ENCODE measurements at places on chromosomes 6 and 20.

GRCh38 chr20:36969478-36970186, 18.1 kb upstream of the SAMHD1 start:
- DNase-seq, result no peak

DNA sequence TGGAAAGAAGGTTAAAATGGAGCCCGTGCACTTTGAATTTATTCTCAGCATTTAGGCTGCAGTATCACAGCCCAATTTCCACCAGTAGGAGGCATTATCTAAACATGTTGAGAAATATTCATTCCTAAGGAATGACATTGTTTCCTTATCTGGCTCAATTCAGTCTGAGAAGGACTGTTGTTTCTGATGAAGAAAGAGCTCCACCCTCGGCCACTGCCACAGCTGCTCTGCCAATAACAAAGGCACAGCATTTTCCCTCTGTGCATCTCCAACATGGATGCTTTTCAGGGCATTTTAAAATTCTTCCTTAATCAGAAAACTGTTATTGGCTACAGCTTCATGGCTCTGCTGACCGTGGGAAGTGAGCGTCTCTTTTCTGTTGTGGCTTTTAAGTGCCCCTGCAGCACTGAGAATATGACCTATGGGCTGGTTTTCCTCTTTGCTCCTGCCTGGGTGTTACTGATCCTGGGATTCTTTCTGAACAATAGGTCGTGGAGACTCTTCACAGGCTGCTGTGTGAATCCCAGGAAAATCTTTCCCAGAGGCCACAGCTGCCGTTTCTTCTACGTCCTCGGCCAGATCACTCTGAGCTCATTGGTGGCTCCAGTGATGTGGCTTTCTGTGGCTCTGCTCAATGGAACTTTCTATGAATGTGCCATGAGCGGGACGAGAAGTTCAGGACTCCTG, at the start of gene CALHM5:
CALHM5 (plus strand) TSS at position 216 of the 687 bp plus-strand sequence; CDS start at position 274, 58 bp downstream.
- DNase-seq, result peak; percentile 72

DNA sequence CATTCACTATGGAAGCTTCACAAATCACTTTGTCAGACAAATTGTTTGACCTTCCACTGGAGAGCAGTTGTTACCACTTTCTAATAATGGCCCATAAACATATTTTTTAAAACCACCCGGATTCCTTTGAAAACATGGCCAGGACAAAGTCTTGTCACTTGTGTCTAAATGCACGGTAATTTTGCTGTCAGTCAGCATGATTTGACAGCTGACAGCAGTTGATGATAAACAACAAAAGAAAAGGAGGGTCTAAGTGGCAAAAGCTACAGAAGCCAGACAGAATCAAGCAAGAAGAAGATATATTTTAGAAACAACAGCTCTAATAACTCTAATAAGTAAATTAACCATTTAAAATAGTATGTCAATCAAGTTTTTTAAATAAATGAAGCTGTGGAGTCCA, 27.7 kb upstream of the CARMIL1 start:
- no peak for DNase-seq

- no peak for DNase-seq
Measured at GRCh38 chr20:46550461-46550860, at the start of gene OCSTAMP. Gene OCSTAMP (minus strand): TSS chr20:46550654. CDS start chr20:46550560, 94 bp downstream.

GRCh38 chr6:121482004-121482693, 46.7 kb downstream of the GJA1 start:
- DNase-seq, result no peak

- no peak for DNase-seq
Measured at GRCh38 chr20:17871181-17871580, 97.4 kb downstream of the SNX5 start.

GRCh38 chr20:47295921-47296426, 60.5 kb downstream of the ZMYND8 start:
- no peak for DNase-seq

- DNase-seq, result no peak
Measured at GRCh38 chr6:103193413-103193812, 1666.3 kb downstream of the HACE1 start.

DNA sequence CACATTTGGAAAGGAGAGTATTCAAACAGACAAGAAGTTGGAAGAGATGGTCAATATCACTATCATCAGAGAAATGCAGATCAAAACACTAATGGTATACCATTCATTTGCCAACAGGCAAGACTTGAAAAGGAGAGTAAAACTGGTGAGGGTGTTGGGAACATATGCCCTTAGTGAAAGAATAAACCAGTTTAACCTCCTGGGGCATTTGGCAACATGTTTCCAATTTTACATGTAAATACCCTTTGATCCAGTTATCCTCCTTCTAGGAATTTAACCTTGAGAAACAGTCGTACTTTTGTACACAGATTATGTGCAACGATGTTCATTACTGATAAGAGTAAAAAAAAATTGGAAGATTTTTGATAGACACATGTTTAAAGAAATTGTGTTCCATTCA, 34.1 kb upstream of the OCSTAMP start:
- DNase-seq, result no peak

DNA sequence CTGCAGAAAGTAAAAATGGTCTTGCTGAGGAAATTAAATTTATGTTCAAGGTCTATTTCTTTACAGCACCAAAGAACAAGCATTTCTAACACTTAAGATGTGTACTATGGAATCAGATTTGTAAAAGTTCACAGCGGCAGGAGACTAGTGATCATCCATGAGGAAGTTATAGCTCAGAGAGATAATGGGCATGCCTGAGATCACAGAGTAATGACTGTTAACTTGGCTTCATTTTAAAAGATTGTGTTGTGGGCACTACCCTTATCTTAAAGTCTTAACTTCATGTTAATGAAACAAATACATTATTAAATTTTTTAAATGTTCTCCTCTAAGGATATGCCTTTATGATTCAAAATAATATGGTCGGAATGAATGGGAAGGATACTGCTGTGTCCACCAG, 168.6 kb downstream of the GMPR start:
- DNase-seq, result no peak

- no peak for DNase-seq
Measured at GRCh38 chr20:25421102-25421501, 13.6 kb downstream of the GINS1 start.

DNA sequence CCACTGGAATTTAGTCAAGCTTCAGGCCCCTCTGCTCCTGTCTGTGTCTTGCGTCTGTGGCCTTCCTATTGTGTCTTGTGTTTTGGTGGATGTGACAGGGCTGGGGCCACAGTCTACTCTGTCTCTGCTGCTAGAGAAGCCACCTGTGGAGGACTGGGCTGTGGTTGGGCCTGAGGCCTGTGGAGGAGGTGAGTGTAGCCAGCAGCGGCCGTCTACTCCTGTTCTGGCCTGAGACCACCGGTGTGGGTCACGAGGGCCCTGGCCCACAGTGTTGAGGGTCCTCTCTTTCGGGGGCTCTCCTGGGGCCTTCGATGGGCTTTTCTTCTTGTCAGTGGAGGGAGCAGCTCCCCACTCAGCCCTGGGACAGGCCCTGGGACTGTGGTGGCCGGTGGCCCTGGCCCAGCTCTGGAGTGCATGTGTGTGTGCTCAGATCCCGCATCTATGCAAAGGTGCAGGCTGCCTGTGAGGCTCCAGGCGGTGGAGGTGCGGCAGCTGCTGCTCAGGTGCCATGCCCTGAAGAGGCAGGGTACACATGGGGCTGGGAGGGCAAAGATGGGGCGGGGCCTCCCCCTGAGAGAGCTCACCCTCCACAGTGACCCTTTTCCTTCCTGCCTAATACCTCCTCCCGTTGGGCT, 20.8 kb downstream of the SDCBP2 start:
- no peak for DNase-seq

DNA sequence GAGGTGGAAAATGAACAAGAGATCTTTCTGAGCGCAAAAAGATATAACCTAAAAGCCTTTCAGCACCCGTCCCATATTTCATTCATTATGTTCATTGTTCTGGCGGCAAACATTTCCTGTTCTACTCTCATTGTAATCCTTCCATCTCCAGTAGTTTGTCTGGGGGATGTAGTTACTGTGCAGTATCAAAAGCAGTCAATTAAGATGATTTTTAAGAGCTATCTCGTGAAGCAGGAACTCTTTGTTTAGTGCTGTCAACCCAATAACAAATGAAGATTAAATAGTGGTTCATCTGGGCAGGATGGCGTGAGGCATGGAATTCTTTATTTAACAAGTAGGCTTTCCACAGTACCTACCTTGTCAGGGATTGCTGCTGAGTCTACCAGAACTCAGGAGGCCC, 876.7 kb downstream of the HACE1 start:
- DNase-seq, result no peak

DNA sequence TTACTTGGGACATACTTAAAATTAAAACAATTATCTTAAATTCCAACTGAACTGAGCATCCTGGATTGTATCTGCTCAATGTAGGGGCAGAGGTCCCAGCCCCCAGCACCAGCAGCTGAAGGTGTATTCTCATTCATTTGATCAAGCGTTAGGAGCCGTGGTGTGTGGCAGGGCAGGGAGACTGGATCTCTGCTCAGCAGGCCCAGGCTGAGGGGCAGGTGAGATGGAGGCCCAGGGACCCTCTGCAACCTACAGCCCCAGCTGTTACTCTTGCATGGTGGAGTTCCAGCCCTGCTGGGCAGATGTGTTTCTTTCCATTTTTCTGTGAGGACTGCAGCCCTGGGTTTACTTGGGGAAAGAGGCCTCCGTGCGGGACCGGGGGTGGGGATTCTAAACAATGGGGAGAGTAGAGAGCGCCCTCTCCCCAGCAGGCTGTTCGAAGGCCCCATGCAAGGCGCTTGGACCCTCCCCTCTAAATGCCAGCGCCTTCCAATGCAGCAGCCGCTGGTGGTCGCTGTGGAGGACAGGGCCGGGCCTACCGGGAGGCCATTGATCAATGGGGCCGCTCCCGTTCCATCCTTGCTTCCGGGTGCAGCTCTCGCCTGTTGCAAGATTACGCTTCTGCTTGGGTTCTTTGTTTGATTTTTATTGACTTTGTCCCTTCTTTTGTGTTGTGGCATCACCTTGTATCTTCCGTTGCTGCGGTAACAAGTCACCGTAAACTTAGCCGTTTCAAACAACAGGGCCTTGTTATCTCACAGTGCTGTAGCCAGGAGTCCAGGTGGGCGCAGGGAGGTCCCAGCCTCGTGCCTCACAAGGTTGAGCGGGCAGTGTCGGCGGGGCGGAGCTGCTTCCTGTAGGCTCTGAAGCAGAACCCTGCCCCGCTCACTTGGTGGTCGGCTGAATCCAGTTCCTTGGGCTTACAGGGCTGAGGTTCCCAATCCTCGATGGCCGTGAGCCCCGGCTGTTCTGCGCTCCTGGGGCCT, 134.8 kb upstream of the PHACTR3 start:
- no peak for DNase-seq

- no peak for DNase-seq
Measured at GRCh38 chr6:104955927-104956730, 778 bp upstream of the LIN28B start.

- no peak for DNase-seq
Measured at GRCh38 chr20:8213270-8213669, 81.2 kb downstream of the PLCB1 start.

DNA sequence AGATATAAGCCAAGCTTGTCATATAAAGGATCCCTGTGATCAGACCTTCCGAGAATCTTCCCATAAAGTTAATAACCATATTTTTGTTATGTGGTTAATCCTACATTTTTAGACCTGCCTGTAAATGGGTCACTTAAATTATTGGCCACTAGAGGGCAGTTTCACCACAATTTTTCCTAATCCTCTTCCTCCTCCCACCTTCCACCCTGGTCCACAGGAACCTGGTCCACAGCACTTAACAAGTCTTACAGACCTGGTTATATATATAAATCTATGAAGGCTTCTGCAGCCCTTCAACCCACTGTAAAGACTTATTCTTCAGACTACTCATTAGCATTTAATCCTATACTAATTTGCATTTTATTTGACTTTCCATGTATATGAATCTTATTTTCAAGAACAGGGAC, 28.3 kb downstream of the MRS2 start:
- DNase-seq, result no peak

- DNase-seq, result no peak
Measured at GRCh38 chr6:21731411-21732031, 138.0 kb downstream of the SOX4 start.

DNA sequence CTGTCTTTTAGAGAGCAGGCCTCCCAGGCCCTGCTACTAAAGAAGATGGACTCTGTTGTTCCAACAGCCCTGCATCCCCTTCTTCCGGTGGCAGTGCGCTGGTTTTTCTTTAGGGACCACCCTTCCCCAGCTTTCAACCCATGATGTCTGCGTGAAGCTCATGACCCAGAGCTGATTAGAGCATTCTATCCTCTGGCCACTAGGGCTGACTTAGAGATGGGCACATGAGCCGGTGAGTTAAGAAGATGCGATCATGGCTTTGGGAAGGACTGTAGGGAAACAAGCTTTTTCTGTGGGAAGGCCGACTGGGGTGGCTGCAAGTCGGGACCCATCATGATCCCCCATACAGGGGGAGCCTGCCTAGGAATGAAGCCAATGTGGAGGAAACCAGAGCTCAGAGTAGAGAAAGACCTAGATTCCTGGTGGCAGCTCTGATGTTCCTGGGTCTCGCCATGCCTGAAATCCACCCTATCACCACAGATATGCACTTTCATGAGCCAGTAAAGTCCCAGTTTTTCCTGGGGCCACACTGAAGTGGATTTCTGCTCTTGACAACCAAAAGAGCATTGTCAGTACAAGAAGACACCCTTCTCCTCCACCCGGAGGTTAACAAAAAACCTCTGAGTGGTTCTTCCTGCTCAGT, 29.1 kb upstream of the STX16 start:
- DNase-seq, result no peak

DNA sequence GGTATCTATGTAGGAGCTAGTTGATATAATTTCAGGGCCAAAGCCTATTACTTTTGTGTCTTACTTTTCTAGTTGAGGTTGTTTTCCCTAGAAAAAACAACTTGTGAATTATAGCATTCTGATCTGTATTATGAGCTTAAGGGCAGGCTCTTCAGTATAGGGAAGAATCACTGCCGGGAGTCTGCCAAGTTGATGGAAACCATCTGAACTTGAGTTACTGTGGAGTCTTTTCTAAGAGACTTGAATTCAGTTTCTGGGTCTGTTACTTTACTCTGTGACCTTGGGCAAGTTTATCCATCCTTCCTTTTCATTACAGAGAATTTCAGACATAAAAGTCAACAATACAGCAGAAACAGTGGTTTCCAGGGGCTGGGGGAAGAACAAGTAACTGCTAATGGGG, 2.1 kb upstream of the CASS4 start:
- no peak for DNase-seq

GRCh38 chr6:116419069-116419786, 41.9 kb upstream of the CALHM6 start:
- DNase-seq, result no peak

DNA sequence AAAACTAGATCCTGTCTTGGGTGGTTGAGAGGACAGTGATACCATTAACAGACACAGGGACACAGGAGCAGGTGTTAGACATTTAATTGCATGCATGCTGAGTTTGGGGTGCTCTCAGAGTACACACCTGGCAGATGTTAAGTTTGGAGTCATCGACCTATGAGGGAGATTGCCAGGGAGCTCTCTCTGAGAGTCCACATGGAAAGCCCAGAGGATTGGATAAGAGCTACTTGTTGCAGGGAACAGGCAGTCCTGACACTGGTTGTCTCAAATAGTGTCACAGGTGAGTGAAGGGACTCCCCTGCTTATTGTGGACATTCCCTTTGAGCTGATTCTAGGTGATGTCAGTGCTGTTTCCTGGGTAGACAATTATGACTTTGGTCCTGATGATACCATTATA, 3.1 kb downstream of the ATRN start:
- DNase-seq, result no peak
